Hippocampal formation (tissue), 2 donors: ENCODE measurements at places on chromosomes 7 and 10.

DNA sequence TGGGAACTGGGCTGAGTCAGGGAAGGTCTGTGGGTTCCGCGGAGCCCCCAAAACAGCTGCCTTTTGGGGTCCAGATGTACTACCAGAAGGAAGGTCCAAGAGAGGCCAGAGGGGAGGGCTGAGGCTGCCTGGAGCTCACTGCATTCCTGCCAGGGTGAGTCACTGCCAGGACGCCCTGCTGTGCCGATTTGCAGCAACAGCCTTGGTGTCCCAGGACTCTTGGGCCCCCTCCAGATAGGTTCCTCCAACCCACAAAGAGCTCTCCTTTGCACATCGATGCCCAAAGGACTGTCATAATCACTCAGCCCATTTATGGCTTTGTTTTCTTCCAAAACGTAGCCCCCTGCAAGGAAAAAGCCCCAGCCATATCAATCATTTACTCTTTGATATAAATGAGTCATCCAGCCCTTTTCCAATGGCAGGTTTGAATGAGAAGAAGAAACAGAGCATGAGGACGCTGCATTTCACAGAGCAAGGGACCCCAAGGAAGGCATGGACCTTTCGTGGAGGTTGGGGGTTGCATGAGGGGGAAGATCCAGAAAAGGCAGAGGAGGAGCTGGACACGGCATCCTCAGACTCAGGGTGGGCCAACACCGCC lies 32.2 kb upstream of the COL13A1 start:
- no peak for DNase-seq

GRCh38 chr7:2260820-2261219 lies 18.8 kb downstream of the NUDT1 start:
- no peak for DNase-seq

DNA sequence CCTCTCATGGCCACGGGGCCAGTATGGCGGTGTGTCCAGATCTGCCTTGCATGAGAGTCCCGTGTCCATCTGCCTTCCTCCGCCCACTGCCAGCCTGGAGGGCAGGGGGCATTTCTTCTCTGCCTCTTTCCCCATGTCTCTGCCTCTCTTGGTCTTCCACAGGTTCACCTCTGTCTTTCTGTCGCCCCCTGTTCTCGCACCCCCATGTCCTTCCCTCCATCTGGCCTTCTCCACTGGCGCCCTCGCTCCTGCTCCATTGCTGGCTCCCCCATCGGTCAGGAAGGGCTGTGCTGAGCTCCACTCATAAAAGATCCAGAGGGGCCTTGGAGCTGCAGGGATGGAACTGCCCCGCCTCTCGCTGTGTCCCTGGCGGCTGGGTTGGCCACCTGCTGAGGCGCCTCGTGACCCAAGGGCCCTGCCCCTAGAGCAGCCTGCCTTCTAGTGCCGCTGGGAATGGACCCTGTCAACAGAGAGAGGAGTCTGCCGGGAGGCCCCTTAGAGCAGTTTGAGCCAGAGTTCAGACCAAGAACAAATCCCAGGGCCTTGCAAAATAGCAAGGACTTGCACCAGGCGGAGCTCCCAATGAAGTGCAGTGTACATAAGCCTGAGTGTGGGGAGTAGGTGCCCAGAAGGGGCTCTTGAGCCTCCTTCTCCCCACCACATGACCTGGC lies 42.0 kb downstream of the GOLGA7B start:
- no peak for DNase-seq

DNA sequence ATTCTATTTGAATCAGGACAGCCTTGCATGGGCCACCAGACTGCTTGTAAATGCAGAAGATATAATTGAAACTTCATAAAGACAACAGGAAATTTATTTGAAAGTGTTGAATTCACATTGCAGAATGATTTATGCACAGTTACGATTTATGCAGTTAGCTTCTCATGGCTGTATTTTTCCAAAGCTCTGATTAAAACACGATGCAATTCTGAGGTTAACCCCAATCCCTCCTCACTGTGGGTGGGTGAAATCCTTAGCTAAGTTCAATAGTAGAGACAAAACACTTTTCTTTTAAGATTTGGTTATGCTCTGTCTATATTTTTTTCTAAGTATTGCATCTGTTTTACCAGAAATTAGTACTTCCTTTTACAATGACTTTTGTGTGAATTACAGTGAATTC lies 728.8 kb upstream of the IGFBP3 start:
- DNase-seq: no peak

GRCh38 chr7:33685981-33686683 lies 219.2 kb upstream of the BMPER start:
- no peak for DNase-seq

- no peak for DNase-seq
Observed at GRCh38 chr7:107158028-107158427, 10.8 kb upstream of the HBP1 start.

GRCh38 chr10:10363217-10363616 lies 654.5 kb upstream of the CELF2 start:
- no peak for DNase-seq

DNA sequence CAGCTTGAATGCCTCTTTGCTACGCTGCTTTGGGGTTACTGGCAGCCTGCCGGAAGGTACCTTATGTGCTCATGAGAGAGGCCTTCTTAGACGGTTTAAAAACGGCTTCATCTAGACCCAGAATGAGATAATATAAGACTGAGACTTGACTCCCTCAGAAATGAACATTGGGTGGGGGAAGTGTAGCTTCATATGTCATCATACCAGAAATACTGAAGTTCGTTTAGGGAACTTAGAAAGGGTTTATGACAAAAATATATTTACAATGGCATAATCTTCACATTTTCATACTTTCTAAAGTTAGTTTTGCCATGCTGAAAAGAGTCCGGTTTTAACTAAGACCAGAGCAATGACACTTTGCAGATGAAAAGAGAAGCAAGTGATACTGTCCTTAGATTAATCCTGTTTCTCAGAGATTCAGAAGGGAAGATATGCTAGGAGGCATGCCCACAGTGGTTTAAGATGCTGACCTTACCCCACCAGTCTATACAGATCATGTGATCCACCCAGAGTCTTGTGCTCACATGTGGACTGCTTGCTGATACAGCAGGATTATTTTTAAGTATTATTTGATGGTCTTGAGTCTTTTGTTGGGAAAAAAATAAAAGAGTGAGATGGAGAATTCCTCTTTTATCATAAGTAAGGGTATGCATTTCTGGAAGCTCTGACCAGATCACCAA lies 40.8 kb upstream of the HGF start:
- DNase-seq: no peak

GRCh38 chr7:125057963-125058362 lies 128.3 kb upstream of the POT1 start:
- DNase-seq: no peak

GRCh38 chr10:53434413-53434812 lies 661.8 kb upstream of the MBL2 start:
- no peak for DNase-seq

DNA sequence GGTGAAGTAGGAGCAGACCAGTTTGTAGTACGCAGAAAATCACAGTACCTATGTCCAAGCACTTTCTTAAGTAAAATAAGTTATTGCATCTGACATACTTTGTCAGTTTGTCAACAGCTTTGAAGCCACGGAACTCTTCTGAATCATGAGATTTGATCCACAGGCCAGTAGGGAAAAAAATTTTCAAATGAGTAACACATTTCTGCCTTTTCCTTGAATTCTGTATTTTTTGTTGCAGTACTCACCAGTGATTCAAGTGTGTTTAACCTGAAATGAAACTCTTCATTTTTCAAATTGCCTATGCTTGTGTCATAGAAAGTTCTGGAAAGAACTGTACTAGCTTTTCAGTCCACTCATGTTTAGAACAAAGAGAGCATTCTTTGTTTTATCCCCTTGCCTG lies 337.7 kb downstream of the GATA3 start:
- no peak for DNase-seq

DNA sequence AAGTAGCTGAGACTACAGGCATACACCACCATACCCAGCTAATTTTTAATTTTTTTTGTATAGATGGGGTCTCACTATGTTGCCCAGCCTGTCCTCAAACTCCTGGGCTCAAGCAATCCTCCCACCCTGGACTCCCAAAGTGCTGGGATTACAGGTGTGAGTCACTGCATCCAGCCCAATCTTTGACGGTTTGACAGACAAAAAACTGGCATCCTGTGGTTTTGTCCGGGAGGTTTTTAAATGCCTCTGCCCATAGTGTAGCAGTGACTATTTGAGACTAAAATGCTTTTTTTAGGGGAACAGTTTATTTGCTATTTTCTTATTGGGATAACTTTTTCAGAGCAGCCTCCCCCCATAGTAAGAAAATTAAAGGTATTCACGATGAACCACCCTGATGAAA lies 523.7 kb upstream of the GALNT17 start:
- DNase-seq: no peak

DNA sequence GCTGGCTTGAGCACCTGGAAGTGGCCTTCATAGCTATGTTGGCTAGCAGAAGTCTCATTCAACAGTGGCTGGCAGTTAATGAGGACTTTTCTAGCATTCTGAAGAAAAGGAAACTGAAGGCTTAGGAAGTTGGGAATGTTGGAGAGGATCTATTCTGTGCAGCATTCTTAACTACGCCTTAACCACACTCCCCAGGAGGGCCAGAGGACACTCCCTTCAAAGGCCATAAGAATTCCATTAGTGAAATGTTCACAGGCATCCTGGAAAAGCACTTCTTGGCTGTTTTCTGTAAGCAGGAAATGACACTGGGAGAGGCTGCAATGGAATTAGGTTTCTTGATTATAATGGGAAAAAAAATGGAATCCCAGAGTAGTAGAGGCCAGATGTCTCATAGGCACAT lies 188.9 kb downstream of the ARHGAP12 start:
- no peak for DNase-seq

GRCh38 chr7:77391230-77391629 lies 24.9 kb downstream of the GSAP start:
- no peak for DNase-seq

- DNase-seq: no peak
Observed at GRCh38 chr7:151451156-151451555, 11.2 kb upstream of the CRYGN start.

- no peak for DNase-seq
Observed at GRCh38 chr10:51832652-51833383, 133.4 kb upstream of the CSTF2T start.

- no peak for DNase-seq
Observed at GRCh38 chr7:140122965-140123364, 53.8 kb downstream of the KDM7A start.

- no peak for DNase-seq
Observed at GRCh38 chr7:29039821-29040578, 81.9 kb upstream of the TRIL start.

DNA sequence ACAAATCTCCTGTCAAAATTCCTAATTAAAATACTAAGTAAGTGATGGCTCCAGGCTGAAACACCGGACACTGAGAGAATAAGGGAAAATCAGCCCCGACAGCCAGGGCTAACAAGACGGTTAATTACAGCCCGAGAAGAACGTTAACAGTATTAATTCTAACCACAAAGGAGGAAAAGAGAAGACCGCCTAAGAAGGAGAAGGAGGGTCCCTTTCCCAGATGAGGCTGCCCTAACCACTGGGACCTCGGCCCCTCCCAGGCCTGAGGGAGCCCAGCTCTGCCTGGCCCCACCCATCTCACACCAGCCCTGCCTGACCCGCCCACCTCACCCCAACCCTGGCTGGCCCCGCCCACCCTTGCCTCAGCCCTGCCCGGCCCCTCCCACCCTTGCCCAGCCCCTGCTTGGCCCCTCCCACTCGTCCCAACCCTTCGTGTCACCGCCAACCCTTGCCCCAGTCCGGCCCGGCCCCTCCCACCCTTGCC lies 51.3 kb downstream of the PWWP2B start:
- no peak for DNase-seq

- DNase-seq: no peak
Observed at GRCh38 chr7:143358626-143359025, 3.9 kb downstream of the FAM131B start.

DNA sequence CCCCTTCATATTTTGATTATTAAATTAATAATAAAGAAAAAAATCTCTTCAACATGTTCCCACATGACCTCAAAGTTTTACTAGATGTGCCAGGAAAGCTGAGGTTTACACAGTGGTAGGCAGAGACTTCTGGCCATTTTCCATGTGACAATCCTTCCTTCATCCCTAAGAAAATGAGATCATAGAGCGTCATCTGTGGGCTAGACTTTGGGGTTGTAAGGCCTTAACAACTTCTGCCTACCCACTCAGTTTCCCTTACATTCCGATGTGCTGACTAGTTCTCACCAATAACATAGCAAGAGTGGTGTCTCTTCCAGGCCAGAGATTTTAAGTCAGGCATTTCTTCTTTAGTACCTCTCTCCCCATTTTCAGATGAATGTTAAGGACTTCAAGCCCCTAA lies 171.1 kb upstream of the PHF14 start:
- DNase-seq: no peak

DNA sequence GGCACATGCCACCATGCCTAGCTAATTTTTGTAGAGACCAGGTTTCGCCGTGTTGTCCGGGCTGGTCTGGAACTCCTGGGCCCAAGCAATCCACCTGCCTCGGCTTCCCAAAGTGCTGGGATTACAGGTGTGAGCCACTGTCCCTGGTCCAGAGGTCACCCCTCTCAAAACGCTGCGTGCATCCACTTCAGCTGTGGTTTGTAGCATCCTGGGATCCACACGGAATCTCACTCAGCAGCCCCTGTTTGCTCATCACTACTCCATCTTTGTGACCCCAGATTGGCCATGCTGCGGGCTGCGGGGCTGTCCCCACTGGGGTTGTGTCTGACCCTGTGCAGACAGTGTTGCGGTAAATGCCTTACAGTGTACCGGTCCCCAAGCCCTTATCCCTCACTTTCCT lies 3.5 kb downstream of the INPP5A start:
- DNase-seq: no peak

DNA sequence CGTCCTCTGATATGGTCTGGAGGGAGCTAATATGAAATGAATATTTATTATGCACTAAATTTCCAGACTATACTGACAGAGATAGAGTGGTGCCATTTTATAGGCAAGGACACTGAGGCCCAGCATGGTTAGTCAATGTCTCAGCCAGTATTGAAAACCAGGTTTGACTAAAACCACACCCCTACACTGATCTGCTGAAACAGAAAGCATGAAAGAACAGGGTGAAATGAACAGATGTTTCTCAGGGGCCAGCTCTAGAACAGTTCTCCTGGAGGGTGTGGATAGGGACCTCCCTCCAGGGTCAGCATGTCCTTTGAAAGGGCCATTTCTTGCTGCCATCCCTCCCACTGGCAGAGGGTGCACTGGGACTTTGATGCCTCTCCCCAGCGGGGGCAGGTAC lies 700.5 kb downstream of the GRID1 start:
- DNase-seq: no peak

DNA sequence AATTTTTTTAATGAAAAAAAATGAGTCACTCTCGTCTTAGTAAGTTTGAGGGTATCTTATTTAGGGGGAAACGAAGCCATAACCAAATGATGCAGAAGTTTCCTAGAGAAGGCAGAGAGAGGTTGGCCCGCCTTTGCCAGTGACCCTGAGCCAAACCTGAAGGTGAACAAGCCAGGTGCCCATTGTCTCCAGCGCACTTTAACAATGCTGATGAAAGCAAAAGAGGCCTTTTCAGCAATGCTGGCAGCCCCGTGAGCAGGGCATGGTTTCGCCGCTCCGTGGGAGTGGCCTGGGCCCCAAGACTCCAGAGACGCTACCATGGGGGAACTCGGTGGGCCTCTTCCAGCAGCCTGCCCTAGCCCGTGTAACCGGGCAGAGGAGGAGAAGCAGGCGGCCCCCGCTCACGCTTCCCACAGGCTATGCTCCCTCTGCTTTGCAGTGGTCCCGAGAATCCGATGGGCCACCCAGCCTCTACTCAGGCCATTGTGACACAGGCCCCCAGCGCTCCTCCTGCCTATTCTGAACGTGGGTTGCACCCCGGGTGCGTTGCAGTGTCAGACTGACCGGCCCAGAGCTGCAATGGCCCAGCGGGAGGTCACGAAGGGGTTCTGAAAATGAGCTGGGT lies 14.0 kb upstream of the UNCX start:
- no peak for DNase-seq

- DNase-seq: no peak
Observed at GRCh38 chr7:99459087-99459486, 6.9 kb downstream of the ATP5MF start.
